ENCODE measurements at places on chromosomes 5 and 9.

DNA sequence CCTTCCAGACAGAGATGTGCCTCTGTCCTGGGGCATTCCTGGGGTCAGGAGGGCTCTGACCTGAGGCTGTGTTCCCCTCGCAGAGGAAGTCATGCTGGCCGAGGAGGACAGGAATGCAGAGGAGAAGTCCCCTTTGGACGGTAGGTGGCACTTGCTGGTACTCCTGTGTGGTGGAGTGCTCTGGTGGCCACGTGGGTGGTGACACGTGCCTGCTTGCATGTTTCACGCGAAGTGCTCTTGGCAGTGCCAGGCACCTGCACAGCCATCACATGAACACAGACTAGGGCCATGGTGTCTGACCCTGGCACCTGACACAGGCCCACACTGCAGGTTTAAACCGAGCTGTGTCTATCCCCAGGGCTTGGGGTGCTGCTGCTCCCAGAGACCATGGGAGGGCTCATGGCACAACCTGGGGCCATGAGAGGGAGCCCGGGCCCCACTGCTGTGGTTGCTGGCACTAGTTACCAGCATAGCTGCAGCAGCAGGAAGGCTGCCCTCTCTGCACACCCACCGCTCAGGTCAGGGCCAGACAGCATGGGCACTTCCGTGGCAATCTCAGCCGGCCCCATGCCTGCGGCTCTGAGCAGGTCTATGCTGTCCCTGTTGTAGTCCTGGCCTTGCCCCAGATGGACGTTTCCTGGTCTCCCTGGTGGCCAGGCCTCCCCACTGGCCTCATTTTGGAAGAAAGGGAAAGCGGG, 79.3 kb downstream of the CACNA1B start:
- DNase-seq, result no peak

DNA sequence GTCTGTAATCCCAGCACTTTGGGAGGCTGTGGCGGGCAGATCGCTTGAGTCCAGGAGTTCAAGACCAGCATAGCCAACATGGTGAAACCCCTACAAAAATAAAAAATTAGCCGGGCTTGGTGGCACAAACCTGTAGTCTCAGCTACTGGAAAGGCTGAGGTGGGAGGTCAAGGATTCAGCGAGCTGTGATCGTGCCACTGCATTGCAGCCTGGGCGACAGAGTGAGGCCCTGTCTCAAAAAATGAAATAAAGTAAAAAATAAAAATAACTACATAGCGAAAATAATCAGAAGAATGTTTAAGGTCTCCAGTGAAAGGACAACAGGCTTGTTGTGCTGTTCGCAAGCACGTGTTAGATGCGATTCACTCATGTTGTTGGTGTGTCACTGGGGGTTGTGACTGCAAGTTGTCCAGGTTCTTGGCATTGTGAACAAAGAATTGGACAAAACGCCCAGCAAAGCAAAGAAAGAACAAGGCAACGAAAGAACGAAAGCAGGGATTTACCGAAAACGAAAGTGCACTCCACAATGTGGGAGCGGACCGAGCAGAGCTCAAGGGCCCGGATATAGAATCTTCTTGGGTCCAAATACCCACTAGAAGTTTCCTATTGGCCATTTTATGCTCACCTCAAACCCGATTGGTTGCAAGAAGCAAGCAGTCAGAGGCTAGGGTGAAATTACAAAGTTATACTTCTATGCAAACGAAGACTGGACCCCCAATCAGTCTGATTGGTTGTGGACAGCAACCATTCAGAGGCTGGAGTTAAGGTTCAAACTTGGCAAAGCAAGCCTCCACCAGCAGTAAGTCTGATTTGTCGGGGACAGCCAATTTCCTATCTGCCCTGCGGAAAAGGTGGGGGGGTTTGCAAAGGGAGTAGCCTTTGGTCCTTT, 844 bp upstream of the MCCC2 start:
- no peak for DNase-seq

DNA sequence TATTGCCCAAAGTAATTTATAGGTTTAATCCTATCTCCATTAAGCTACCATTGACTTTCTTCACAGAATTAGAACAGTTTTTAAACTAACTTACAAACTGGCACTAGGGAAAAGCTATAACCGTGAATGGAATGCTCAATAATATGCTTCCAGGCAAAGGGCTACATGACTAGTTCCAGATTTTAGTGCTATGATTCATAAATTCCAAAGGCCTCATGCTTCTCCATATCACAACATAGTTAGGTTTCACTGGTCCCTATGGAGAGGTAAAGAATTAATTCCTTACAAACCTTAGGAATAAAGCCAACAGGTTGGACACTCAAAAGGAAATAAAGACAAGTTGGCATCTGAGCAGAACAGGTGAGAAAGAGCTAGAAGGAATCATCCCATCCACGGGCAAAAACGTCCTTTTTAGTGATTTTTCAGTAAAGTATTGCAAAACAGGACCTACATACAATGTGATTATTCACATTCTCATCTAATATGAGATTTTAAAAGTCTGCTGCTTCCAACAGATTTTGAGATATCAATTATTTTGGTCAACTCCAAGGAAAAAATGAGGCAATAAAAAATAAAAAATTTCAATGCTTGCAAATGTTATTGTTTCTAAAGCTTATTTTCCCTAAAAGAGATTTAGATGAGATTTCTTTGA, 97.0 kb upstream of the TARS1 start:
- DNase-seq, result no peak

DNA sequence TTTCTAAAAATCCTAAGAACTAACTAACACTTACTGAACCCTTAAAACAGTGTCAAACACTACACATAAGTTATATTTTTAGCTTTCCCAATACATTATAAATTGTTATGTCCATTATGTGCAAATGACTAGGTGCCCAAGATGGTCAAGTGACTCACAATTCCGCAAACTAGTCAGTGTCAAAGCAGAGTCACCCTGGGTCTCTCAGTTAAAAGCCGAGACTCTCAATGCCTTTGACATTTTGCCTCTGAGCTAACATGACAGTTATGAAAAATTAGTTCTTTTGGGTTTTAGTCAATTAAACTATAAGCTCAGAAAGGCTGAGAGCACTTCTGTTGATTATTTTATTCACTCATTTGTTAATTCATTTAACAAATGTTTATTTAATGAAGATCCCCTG, 42.3 kb upstream of the GABRG2 start:
- DNase-seq, result no peak

GRCh38 chr9:122331523-122331927, 39.3 kb upstream of the PTGS1 start:
- DNase-seq, result no peak

DNA sequence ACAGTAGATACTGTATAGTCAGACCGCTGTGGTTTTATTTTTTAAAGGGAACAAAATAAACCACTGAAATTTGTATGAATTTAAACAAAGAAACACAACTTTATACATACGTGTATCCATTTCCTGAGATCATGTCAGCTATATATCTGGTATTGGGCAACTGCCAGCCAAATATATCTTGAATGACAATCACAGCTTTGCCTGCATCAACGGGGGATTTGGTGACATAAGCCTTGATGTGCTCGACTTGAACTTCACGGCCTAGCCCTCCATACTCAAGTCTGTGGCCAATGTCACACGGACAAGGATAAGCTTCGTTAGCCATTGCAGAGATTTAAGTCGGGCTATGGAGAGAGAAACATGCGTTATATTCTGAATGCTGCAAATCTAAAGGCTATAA, 17.3 kb downstream of the CMBL start:
- no peak for DNase-seq

DNA sequence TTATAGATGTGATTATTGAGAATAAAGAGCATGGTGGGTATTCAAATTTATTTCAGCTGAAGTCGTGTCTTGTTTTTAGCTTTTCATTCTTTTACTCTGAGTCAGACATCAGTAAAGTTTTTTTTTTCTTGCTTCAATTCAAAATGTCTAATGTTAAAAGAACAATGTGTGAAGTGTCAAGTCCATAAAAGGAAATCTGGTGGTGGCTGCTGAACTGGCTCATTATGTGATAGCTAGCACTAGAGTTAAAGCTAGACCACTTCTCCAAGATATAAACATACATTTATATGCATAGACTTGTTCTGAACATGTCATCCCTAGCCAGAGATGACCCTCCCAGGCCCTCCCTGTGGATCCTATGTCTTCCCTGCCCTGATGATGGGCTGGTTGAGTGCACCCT, 338.3 kb downstream of the RAB3C start:
- no peak for DNase-seq

DNA sequence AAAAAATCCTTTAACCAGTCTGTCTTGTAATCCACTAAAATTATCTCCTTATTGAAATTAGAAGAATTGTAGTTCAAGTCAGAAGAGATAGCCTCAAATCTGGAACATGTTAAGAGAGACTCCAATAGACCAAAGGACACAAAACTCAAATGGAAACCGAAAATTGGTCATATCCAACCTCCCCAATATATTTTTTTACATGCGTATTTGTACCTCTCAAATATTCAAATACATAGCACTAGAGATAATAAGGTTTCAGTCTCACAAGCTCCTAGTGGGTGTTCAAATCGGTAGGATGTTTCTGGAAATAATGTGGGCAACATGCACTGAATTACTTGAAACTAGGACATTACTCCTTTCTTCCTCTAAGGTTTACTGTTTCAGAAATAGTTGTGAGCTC, 33.5 kb downstream of the EPB41L4A start:
- no peak for DNase-seq

- DNase-seq, result no peak
Observed at GRCh38 chr9:131745610-131746009, 5.7 kb upstream of the RAPGEF1 start.

GRCh38 chr9:38038307-38039089, 30.5 kb downstream of the SHB start:
- no peak for DNase-seq

- DNase-seq, result no peak
Observed at GRCh38 chr9:34898846-34899245, 59.2 kb upstream of the PHF24 start.

DNA sequence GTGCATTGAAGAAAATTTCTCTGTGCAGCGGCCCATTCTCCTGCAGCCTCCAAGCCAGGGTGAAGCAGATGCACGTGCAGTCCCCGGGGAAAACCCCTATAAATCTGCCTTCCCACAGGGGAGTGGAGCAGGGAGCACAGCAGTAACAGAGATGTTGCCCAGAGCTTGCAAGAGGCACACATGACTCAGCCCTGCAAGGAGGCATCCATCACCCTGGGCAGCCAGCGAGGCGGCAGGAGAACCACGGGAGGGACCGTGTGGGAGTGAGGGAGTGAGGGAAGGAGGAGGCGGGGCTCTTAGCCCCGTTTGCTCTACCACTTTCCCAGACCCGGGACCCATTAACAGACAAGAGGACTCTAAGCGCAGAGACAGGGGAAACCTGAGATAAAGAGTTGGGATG, 96.2 kb upstream of the ARAP3 start:
- DNase-seq, result no peak

DNA sequence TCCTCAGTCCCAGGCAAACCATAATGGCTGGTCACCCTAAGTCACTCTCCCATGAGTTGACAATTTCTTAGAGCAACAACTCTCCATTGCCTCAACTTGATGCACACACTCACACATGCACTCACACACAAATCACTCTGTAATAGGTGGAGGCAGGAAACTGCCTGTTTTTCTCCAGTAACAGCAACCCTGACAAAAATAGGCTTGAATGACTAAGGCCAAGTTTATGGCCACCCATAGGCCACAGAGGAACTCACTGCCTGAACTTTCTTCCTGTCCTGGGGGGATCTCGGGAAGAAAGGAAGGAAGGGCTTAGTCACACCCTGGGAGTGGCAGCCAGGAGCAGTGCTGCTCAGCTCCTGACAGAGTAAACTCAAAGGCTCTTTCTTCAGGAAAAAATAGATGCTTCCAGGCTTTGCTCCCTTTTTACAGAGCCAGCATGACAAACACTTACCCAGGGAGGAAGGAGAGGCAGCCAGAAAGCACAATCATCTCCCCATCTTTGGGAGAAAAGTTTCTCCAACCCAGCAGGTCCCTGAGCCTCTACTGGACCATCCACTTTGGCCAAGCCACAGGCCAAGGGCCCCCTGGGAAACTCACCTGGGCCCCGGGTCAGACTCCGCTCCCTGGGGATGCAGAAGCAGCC, 368 bp downstream of the SH3TC2 start:
- no peak for DNase-seq

DNA sequence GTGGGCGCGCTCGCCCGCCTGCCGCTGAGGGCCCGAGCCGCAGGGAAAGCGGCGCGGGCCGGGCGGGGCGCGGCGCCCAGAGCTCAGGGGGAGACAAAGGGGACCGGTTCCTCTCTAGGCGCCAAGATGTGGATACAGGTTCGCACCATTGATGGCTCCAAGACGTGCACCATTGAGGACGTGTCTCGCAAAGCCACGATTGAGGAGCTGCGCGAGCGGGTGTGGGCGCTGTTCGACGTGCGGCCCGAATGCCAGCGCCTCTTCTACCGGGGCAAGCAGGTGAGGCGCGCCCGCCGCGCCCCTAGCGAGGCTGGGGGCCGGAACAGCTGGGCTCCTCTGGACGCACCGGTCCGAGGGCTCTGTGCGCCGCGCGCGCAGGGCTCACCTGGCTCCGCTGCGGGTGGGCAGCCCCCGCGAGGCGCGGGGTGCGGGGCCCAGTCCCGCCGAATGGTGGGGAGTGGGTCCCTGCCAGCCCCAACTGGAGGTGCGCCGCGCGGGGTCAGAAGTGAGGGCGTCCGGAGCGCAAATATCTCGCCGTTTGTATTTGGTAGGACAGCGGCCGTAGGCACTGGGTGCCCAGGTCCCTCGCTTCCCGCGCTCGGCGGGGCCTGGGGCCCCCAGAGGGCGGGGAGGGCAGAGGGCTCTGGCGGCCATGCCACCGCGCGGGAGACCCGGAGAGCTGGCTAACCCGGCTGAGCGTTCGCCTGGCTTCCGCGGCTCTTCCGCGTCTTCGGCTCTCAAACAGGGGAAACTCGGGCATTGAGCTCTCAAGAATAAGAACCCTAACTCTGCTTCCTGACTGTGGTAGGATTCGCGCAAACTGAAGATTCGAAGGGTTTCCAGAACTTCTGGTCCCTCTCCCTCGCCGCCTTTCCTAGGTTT, 607 bp downstream of the UHRF2 start:
- DNase-seq, result peak; percentile 40

DNA sequence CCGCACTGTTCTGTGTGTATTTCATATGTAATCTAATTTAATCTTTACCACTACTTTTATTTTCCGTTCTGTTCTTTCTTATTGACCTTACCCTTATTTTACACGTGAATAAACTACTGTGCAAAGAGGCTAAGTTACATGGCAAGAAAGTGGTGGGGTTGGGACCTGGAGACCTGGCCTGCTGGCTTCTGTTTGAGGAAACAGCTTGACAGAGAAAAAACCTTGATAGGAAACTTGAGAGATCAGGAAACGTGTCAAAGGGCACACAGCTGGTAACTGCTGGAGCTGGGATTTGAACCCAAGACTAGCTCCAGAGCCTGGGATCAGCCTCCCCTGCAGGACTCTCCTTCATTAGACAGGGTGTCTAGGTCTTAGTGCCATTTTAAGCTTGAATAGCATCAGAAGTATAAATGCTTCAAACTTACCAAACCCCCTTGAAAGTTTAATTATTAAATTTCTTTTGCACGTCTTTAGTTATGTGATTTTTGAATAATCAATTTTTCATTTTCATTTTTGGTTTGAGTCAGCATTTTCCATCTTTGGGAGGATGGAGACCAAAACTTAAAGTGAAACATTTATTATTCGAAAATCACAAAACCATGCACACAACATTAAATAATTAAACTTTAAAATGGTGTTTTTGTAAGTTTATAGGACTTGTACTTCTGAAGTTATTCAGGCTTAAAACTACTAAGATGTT, 129.5 kb downstream of the RGS3 start:
- no peak for DNase-seq
